ENCODE measurements at places on chromosomes 2 and 18. TPM values are rescaled to one million over a fixed set of nuclear protein-coding genes. Genes with fewer than 3 reads are reported as not detected.

Gene ZSWIM2
- total RNA-seq: not detected

Gene CTNNA2
- total RNA-seq: not detected

DNA sequence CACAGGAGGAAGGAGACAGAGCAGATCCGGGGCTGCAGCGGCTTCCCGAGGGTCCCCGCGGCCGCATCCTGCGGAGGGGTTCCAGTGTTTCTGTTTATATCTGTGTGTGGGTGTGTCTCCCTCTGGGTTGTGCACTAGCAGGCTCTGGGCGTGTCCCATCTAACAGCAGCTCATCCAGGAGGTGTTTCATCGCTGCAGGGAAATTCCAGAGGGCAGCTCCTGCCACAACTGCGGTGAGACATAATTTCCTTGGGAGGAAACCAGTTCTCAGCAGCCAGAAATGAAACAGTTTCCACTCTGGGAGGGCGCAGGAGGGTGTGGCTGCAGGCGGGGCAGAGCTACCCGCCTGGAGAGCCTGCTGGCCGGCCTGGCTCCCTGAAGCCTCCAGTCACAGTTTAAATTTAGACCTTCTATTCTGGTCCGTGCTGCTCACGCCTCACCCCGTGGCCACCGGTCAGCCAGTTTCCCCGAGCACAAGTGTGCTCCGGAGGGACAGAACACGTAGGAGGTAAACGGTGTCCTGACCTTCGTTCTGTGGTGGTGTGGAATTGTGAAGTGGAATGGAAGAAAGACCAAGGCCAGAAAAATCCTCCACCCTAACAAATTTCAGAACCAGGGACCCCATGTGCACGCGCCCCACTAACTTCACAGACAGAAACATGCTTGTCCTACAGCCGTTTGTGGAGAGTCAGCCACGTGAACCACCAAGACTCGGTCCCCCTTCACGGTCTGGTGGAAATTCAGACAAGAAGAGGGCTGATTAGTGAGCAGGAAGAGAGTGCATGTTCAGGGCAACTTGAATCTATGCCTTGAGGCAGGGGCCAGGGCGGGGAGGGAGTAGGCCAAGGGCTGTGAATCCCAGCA is 50.2 kb downstream of the TEX44 start:
- peak overlapping the region; percentile 65 for H3K4me3 ChIP-seq
- no peaks in the 10 kb centered on the region for H3K27me3 ChIP-seq
- H3K36me3 ChIP-seq: no peaks in the 10 kb centered on the region
- H3K4me1 ChIP-seq: peaks cover 13% of the 10 kb centered on the region

GRCh38 chr2:98128556-98129109 is 41.7 kb downstream of the VWA3B start:
- H3K4me1 ChIP-seq: peaks cover 3% of the 10 kb centered on the region
- H3K36me3 ChIP-seq: no peaks in the 10 kb centered on the region
- no peak for DNase-seq

DNA sequence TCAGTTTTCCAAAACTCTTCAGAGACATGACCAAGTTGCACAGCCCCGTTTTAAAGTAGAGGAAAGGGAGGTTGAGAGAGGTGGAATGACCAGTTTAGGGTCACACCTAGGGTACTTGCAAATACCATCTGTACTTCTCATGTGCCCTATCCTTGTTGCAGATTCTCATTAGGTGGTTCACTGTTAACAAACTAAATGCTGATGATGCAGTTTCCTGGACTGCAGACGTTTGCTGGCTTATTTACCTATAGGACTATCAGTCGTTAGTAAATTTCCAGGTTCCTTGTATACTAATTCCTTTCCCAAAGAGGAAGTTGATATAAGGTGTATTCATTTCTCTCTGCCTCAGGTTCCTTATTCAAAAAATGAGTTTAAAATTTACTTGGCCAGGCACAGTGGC is 1.4 kb downstream of the FARP2 start:
- H3K36me3 ChIP-seq: peaks cover 13% of the 10 kb centered on the region
- H3K4me1 ChIP-seq: peaks cover 44% of the 10 kb centered on the region
- no peak for DNase-seq
- H3K4me3 ChIP-seq: peak overlapping the region; percentile 73

GRCh38 chr18:64294967-64295366 is 146.1 kb upstream of the LINC00305 start:
- H3K4me3 ChIP-seq: no peak overlapping the region
- no peaks in the 10 kb centered on the region for H3K4me1 ChIP-seq
- H3K36me3 ChIP-seq: no peaks in the 10 kb centered on the region
- no peak for DNase-seq

Gene LIMS3
- 0.18 TPM for total RNA-seq

DNA sequence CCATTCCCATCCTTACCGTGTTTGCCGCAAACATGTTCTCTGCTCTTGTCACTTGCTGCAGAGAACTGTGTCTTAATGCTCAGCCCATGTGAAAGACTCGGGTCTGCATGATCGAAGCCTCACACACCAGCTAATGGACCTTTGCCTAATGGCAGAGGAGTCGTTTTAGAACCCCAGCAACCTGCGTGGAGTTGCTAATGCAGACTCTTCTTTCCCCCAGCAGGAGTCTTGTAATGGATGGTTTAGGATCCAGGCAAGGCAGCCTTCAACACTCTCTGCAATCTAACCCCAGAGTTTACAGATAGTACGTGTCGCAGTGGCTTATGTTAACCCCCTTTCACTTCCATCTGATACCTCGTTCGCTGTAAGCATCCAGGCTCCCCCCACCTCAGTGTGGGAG is 316.4 kb downstream of the AGAP1 start:
- no peak overlapping the region for H3K4me3 ChIP-seq
- DNase-seq: no peak
- peaks cover 7% of the 10 kb centered on the region for H3K27me3 ChIP-seq
- no peak overlapping the region for H3K27ac ChIP-seq
- no peaks in the 10 kb centered on the region for H3K4me1 ChIP-seq

GRCh38 chr2:127348426-127349000 is 39.3 kb downstream of the MAP3K2 start:
- peaks cover 6% of the 10 kb centered on the region for H3K36me3 ChIP-seq
- peaks cover 59% of the 10 kb centered on the region for H3K4me1 ChIP-seq
- no peak overlapping the region for H3K4me3 ChIP-seq
- H3K27ac ChIP-seq: no peak overlapping the region
- no peaks in the 10 kb centered on the region for H3K27me3 ChIP-seq
